Coronary artery (tissue), 2 donors: ENCODE measurements at places on chromosomes 1 and 21.

DNA sequence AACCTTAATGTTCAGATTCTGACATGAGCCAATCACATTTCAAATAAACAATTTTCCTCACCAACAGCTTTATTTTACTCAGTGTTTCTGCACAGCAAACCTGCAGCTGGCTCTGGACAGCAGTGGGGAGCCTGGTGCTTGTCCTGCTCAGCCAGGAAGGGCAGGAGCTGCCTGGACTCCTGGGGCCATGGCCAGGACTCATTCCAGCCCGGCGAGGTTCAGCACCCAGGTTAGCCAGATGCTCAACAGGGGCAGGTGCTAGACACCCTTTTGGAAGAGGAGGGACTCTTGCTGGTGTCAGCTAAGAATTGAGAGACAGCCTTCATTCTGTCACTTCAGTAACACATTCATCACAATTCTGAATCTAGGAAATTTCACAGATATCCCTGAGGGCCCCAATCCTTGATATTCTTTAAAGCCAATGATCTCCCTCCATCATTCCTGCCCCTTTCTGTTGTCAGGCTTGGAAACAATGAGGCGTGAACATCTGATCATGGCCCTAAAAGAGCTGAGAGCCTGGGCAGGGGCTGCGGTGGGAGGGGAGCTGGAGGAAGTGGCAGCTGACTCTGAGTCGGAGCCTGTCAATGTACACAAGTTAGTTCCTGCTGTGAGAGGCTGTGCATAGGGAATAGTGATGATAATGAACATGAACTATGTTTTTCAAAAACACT lies 251.3 kb downstream of the SDCCAG8 start:
- DNase-seq, result no peak

DNA sequence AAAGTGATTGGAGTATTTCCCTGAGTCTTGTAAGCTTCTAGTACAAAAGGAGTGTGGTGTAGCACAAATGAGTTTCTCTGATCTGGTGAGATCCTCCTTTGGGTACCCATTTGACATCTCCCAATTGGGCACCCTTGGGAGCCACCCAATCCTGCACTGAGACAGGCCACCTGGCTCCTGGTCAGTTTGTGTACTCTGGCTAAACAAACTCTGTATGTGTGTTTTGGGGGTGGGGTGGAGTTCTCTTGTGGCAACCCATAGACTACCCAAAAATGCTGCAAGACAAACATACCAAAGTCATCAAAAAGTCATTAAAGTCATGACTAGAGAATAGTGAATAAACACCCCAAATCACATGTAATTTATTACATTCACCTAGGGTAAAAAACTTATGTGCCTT lies 8.4 kb upstream of the HIVEP3 start:
- no peak for DNase-seq

DNA sequence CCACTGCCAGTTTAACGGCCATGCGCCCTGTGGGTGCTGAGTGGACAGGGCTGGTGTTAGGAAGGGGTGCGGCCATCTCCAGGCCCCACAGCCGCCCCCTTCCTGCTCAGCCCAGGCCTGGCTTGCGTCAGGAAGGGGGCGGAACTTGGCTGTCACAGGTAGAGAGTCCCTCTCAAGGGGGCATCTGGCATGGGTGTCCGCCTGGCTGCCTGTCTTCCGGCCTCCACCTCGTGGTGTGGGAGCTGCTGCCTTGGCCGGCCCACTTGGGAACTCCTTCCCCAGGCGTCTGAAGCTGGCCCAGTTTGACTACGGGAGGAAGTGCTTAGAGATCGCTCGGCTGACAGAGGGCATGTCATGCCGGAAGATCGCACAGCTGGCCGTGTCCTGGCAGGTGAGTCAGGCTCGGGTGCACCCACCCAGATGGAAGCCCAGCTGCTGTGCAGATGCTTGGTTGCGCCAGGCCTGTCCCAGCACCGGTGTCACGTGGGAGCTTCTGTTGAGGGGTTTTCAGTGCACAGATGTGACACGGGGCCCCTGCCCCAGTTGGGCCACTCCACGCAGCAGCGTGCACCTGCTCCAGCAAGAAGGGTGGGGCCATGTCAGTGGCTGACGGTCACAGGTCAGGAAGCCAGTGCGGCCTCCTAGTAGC lies 9.1 kb upstream of the ATAD3B start:
- DNase-seq, result no peak

DNA sequence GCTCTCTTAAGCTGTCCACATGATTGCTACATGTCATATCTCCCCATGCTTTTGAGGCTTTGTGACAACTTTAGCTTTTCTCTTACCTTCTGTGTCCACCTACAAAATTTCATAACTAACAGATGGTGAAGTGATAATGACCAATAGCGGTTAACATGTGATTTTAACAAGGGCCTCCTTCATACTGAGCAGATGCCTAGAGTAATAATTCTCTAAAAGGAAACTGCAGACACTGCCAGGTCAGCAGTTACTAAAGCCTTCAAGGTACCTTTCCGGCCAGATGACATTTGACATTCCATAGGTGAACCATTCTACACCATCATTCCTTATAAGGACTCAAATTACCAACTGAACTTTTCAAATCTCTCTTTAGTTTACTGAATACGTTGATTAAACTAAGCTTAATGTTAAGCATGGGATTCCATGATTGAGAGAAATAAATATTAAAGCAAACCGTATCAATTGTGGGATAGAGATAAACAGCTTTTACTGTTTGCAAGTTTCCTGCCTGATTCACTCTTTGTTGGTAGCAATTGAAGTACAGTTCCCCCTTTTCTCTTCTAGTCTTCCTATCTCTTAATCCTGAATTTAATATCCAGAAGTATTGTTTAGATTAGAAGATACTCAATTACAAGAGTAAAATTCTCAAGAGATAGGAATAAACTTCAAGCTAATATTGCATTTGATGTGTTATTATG lies 205.1 kb downstream of the PLA2G4A start:
- DNase-seq, result no peak

DNA sequence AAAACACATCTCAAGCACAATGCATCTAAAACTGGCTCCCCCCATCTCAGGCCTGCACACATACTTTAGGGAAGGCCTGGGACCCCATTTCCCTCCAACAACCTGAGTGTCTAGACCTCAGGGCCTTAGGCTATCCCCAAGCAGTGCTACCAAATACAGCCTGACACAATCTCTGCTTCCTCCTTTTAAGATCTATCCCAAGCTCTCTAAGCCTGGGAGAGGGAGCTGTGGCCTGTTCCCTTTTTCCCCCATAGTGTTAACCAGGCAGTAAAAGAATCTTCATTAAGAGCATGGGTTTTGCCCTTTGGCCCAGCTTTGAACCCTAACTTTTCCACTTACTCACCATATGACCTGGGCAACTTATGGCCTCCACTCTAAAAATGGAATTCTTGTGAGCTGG lies 10.8 kb upstream of the COL8A2 start:
- DNase-seq, result no peak

- DNase-seq, result no peak
Observed at GRCh38 chr1:172466795-172467407, 23.0 kb upstream of the PIGC start.

GRCh38 chr21:26405735-26406361 lies 167.2 kb downstream of the CYYR1 start:
- no peak for DNase-seq

DNA sequence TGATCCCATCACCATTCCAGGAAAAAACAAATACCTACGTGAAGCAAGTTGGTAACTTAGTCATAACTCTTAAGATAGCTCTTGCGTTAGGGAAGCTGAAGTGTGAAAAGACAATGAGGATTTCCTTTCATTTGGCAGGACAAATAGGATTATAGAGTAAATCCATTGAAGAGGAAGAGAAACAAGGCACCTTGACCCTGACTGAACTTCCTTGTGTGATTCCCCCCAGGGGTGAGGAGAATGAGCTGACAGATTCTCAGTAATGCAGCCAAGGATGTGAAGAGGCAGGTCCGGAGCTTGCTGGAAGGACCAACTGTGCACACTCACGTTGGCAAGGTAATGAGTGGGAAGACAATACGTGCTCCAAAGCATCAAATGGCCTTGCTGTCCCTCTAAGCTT lies 55.0 kb upstream of the HMCN1 start:
- DNase-seq, result no peak

GRCh38 chr1:245298781-245299180 lies 144.0 kb downstream of the KIF26B start:
- no peak for DNase-seq

- no peak for DNase-seq
Observed at GRCh38 chr1:63663873-63664272, 70.7 kb downstream of the PGM1 start.
